Cortex of kidney (tissue), 1 donor: ENCODE measurements at places on chromosomes 5 and 9.

- no peak for DNase-seq
Observed at GRCh38 chr9:115694991-115695390, 458.6 kb upstream of the PAPPA start.

DNA sequence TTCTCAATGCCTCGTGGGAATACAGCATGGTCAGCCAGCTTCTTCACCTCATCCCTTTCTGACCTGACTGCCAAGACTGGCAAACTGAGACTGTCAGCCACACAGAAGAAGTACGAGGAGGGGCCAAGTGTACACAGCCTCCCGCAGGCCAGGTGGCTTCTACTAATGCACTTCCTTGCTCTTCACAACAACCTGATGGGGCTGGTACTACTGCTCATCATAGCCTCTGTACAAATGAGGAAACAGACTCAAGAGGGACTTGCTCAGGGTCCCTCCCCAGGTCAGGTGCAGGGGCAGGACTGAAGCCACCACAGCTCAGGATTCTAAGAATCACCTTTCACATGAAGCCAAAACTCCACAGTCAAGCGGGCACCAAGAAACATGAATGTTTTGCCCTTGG lies 21.3 kb downstream of the NIPAL4 start:
- no peak for DNase-seq

- no peak for DNase-seq
Observed at GRCh38 chr5:1209489-1209852, 8.1 kb downstream of the SLC6A19 start.

DNA sequence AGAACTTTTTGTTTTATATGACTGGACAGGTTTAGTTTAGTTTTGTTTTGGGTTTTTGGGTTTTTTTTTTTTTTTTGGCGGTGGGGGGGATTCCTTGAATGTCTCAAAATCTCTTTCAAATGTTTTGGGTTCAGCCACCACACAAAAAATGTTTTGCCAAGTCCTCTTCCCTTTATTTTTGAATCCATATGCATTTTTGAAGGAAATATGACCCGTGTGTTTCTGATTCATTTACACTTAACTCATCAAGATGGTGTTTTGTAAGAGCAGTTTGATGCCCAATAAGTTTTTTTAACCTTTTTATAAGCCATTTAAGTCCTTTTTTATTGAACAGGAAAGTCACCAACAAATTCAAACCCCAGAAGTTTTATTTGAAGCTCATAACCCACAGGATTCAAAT lies 209.8 kb downstream of the CWC27 start:
- DNase-seq, result no peak

- DNase-seq, result no peak
Observed at GRCh38 chr9:69655065-69655464, 17.1 kb downstream of the APBA1 start.

- DNase-seq, result no peak
Observed at GRCh38 chr9:74496819-74497747, at the start of gene RORB. Gene RORB (plus strand): TSS chr9:74497335. CDS start chr9:74497977, 642 bp downstream.

DNA sequence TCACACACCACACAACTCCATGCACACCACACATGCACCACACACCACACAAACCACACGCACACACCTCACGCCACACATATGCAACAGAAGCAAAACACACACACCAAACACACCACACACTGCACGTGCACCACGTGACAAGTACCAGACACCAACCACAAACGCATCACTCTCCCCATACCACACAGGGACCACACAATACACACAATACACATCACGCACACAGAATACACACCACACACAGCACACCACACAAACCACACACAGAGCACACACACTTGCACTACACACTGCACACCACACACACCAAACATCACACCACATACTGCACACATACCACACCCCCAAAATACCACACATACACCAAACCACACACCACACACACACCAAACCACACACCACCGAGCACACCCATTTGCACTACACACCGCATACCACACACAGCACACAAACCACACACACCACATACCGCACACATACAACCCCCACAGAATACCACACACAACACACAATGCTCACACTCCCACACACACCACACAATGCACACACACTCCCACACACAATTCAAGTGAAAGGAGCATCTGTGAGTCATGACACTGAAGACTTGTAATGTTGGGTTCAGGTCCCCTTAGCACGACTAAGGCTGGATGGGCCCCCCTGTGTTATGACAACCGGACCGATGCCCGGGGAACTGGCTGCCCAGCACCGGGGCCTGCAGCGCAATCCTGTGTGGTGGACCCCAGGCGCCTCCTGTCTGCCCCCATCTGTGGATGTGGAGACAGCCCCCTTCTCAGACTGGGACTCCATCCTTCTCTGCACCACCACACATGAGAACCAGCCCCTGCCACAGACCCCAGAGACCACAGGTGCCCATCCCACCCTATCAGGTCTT lies 6.0 kb upstream of the ZDHHC11 start:
- no peak for DNase-seq

DNA sequence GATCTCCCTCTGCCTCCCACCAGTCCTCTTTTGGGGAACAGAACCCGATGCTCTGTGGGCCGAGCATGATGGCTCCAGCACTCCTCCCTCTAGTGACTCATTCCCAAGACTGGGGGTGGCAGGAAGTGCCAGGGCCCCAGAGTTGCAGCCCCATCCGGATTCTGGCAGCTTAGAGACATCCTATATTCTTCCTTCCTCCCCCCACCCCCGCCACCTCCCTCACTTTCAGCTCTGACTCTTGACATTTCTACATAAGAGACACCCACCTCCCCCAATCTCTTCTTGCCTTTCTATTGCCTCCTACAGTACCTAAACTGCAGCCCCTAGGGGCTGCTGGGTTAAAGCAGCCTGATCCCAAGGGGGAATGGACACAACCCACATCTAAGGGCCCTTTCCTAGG lies 47.1 kb upstream of the MATR3 start:
- no peak for DNase-seq

- DNase-seq, result no peak
Observed at GRCh38 chr9:122498883-122499288, 11.7 kb upstream of the OR1J2 start.

DNA sequence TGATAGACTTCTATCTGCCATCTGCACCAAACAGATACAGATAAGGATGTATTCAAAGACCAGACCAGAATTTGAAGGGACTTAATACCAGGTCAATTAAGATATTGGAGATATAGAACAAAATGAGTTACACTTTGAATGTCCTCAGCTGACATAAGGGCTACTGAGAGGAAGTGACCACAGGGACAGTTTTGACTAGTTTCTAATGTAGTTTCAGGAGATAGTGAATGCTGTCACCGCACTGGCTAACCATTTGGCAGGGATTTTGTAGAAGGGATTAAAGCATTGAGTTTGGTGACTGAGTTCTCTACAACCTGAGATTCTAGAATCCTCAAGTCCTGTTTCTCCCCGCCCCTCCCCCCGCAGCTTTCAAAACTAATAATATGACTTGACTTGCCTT lies 22.7 kb downstream of the CCNH start:
- DNase-seq, result no peak

GRCh38 chr5:6362846-6363245 lies 15.5 kb downstream of the MED10 start:
- DNase-seq, result no peak

- DNase-seq, result no peak
Observed at GRCh38 chr9:19102181-19102630, 498 bp downstream of the HAUS6 start.

- DNase-seq, result no peak
Observed at GRCh38 chr5:127812570-127812969, 109.4 kb downstream of the CCDC192 start.

- DNase-seq, result no peak
Observed at GRCh38 chr5:178204935-178205748, 809 bp downstream of the HNRNPAB start.

DNA sequence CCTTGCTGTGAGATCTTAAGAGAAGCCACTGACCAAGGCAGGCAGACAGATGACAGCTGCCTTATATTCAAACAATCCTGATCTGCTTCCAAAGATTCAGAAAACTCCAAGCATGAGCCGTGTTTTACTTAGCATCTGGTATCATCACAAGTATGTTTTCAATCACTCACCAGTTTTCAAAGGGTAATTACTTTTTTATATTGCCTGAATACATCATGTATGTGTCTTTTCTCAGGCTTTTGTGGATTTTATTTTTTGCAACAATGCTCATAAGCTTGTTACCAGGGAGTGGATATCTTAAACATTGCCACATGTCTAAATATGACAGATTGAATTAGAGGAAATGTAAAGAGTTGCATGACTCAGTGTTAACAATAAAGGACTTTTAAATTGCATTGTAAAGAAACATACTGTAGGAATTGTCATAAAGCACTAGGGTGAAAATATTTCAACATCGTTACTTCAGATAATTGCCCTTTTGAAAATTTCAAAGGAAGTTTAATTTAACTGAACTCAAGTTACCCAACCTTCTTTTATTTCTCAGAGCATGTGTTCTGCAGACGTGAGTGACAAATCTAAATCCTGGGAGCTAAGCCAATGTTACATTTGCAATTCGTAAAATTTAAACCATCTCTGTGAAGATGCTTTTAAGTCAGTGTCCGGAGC lies 326.1 kb downstream of the PLK2 start:
- DNase-seq, result no peak

DNA sequence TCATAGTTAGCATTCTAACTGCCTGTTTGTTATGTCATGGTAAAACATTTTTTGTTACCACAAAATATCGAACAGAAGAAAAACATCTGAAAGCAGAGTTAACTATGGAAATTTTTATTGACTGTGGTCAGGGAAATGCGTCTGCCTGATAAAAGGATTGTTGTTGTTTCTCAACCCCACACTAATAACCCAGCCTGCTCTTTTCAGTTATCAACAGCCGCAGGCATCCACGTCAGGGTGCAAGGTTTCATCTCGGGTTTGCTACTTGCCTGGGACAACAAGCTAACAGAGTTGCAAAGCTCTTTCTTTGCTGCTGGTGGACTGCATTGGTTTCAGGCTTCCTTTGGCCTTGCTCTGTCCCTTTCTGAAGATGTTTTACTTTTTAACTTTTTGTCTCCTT lies 969.2 kb downstream of the CDH18 start:
- no peak for DNase-seq

GRCh38 chr5:943918-944620 lies 51.4 kb downstream of the TRIP13 start:
- no peak for DNase-seq

DNA sequence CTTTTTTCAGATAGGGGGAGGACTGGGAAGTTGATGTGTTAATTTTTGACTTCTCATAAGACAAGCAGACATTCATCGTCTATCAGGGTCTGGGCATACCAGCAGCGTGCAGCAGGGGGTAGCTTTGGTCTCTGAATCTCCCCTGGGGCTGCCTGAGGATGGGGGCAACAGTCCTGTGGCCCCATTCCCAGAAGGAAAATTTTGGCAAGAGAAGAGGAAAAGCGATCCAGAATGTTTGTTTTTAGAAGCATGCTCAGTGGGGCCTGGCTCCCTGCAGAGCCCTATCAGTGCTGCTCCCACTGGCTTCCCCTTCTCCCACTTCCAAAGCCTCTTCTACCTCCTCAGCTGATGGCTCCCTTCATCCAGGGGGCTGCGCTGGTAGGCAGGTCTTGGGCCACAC lies 194.8 kb upstream of the IL12B start:
- no peak for DNase-seq

DNA sequence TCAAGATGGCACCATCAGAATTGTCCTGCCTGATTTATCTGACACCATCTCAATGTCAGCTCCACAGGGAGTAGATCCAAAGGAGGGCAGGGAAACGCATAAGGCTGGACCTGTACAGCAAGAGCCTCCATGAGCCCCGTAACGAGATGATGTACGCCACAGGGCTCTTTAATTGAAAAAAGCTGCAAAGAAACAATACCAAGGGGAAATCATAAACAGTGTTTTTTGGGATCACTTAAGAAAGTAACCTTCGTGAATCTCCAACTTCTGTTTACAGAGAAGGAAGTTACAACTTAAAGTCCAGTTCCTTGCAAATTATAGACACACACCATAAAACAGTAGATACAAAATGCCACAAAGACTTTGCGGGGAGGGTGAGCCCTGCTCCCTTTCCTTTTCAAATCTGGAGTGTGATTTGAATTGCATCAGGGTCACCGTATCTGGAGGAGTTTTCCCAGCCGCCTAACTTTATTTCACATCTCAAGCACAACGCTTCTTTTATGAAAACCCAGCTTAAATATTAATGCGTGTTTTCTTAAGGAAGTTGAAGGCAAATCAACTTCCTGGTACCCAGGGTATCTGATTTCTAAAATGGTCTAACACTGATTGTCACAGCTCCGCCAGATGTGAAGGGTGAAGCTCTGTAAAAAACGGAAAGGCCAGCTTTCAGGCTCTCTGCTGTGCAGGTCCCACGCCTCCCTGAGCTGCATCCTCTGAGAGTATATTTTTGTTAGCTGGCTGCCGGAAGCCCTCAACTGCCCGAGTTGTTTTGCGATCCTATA lies 88.9 kb downstream of the EBF1 start:
- DNase-seq, result no peak

DNA sequence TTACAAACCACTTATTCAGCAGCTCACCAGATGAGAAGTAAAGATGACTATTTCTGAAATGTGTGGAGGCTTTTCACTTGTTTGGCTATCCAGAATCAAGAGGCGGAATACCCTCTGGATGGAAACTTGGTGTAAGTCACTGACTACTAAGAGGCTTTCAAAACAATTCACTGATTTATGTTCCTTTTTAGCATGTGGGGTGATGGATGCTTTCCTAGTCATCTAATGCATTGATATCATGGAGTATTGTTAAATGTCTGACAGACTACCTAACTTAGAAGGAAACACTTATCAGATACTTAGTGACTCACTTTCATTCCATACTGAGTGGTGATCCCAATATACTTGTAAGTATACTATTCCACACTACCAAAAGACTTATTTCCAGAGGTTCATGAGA lies 141.4 kb downstream of the PLK2 start:
- DNase-seq, result no peak

DNA sequence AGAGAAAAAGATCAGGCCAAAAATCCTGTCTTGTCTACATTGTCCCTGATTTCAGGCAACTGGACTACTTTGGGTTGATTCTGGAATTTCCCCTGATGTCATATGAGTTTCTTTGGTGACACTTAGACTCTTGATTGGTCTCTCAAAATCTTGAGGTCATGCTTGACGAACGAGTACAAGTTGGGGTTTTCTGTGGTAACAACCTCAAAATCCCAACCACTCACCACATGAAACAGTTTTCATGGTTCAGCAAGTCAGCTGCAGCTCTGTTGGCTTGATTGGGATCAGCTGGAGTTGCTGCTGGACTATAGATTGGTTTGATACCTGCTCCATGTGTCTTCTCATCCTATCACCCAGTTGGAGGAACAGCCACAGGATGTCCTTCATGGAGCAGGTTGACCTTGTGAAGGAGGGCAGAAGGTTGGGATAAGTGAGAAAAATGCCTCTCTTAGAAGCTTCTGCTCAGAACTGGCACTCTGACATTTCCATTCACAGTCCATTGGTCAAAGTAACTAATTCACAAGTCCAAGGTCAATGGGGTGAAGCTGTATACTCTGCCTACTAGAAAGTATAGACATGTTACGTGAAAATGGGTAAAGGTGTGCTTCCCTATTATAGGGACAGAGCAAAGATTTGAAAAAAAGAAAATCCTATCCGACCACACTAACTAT lies 284.5 kb downstream of the SH3GL2 start:
- DNase-seq, result no peak

- no peak for DNase-seq
Observed at GRCh38 chr9:21766096-21766495, 36.3 kb upstream of the MTAP start.
